ENCODE measurements at places on chromosomes 2 and 18.

- DNase-seq: no peak
Measured at GRCh38 chr2:46351098-46351749, 54.0 kb downstream of the EPAS1 start.

GRCh38 chr2:46873604-46874068 lies 42.0 kb downstream of the MCFD2 start:
- no peak for DNase-seq

DNA sequence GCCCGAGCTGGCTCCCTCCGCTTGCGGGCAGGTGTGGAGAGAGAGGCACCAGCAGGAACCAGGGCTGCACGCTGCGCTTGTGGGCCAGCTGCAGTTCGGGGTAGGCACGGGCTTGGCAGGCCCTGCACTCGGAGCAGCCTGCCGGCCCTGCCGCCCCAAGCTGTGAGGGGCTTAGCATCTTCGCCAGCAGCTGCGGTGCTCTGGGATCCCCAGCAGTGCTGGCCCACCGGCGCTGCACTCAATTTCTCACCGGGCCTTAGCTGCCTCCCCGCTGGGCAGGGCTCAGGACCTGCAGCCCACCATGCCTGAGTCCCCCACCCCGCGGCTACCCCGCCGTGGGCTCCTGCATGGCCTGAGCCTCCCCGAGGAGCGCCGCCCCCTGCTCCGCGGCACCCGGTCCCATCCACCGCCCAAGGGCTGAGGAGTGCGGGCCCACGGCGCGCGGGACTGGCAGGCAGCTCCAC lies 434.4 kb upstream of the RGPD4 start:
- DNase-seq: no peak

DNA sequence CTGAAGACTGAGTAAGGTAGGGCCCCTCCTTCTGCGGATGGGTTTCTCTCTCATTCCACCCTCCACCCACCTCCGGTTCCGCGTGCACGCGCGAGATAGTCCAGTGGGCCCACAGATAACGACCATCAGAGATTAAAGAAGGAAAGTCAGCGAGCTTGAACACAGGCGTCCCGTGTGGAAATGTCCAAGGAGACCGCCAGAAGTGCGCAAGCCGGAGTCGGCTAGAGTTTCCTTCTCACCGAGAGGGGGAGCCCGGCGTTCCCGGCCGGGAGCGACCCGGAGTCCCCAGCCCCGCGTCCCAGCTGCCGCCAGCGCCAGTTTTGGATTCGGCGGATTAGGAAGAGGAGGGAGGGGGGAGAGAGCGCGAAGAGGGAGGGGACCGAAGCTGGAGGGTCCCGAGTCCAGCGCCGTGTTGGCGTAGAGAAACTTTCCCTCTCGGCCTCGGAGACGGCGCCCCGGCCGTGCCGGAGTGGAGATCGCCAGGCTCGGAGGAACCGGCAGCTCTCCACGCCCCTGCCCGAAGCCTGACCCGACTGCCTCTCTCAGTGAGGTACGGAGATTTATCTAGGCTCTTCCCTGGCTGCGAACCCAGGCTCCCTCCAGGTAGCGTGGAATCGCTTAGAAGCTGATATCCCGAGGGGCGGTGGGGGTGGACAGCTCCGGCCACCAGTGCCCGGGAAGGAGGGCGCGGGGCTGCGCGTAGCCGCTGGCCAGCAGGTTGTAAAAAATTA lies at the start of gene GULP1:
GULP1 (plus strand) TSS at position 258 of the 731 bp plus-strand sequence. CDS start 185,829 bp downstream, outside the sequence.
- DNase-seq: no peak

DNA sequence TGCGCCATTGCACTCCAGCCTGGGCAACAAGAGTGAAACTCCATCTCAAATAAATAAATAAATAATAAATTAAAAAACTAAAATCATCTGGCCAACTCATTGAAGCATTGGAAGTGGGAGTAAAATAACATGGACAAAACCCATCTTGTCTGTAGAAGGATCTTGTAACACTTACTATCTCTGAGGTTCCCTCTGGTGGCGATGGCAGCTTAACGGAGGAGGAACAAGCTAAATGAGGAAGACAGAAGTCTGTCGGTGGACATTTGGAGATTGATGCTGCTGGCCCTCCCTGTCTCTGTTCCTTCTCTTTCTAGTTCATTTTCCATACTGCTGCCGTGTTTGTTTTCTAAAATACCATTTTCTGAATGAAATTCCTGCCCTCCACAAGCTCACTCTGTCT lies 43.4 kb downstream of the ZCCHC2 start:
- no peak for DNase-seq

All from activated T-helper 1 cell treated with Interleukin-2 at 50 U/mL for 16 hours (primary cell).